Mesenteric fat pad (tissue), 1 donor: ENCODE measurements at places on chromosomes 3 and 15. TPM values are rescaled to one million over a fixed set of nuclear protein-coding genes. Genes with fewer than 3 reads are reported as not detected.

DCLK3 gene
- 0.16 TPM for total RNA-seq

EIF5A2 gene
- 13.7 TPM for total RNA-seq

GOLGA6B gene
- total RNA-seq, result not detected

WNT5A gene
- total RNA-seq, result 1.7 TPM

GRCh38 chr3:127074900-127075360 is 92.0 kb downstream of the PLXNA1 start:
- DNase-seq, result no peak

DNA sequence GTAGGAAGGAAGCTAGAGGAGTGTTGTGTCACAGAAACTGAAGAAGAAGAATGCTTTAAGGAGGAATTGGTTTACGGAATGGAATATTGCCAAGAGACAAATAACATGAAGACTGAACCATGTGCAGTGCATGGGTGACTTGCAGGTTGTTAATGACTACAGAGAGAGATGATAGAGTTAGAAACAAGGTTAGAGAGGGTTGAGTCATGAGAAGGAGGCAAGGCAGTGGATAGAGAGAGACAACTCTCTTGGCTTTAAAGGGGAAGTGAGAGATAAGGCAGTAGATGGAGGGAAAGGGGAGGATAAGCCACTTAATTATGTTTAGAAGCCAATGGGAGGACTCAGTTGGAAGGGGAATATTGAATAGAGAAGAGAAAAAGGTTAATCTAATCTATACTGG is 119.3 kb upstream of the CCNL1 start:
- DNase-seq, result no peak

DNA sequence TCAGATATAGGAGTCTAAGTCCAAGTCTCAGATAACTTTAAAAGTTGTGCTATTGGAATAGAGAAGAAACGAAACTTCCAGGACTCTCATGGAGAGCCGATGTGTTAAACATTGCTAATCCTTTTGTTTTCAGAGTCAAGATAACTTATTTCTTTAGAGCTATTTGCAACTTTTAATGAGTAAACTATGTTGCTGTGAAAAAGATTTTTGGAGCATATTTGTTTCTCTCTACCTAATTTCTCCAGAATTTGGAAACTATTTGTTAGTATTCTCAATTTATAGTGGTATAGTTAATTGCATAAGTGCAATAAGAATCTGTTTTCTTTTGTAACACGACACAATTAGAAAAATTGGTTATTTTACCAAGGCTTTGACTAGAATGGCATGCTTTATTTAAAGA is 588.9 kb downstream of the NTRK3 start:
- DNase-seq, result no peak

DNA sequence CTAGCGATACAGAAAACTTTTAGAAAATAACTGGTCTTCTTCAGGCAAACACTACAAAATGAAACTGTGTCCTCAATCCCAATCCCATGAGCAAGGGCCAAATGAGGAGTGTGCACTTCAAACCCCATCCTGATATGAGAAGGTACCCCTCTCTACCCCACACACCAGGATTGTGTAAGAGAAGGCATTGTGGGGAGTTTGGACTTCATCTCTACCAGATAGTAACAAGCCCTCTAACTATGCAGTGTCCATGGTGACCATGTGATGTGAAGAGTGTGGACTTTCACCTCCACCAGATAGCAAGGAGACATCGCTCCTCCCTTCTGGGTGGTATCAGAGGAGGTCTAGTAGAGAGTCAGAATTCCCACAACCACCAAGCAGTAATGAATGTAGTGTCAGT is 769.3 kb downstream of the MECOM start:
- no peak for DNase-seq

DNA sequence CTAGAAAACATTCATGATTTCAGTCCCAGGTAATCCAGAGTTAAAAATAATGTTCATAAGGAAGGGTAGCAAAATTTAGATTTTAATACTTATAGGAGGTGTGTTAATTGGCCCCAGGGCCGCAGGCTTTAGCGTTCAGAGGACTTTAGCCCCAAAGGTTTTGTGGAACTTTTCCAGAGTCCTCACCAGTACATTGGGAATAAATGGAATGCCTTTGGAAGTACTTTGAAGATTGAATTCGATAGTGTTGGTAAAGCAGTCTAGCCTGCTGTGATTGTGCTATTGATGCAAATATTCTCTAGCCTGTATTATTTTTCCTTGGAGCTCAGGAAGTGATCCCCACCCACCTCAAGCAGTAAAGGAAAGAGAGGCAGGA is 137.1 kb downstream of the IGF1R start:
- DNase-seq, result no peak

DNA sequence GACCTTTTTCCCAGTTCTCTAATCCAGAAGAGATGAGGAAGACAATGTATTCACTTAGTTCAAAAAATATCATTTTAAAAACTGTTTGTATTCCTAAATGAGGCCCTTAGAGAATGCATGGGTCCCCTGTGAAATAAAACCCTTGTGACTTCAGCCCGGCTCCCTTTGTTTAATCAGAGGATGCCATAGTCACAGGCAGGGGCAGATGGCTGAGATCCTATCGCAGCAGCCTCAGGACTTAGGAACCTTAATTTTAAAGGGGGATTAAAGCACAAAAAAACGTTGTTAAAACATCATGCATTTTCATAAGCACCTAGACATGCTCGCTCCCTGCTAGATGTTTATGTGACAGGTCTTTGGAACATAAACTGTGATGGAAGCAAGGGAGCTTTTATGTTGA is 176.6 kb downstream of the IL20RB start:
- no peak for DNase-seq

DNA sequence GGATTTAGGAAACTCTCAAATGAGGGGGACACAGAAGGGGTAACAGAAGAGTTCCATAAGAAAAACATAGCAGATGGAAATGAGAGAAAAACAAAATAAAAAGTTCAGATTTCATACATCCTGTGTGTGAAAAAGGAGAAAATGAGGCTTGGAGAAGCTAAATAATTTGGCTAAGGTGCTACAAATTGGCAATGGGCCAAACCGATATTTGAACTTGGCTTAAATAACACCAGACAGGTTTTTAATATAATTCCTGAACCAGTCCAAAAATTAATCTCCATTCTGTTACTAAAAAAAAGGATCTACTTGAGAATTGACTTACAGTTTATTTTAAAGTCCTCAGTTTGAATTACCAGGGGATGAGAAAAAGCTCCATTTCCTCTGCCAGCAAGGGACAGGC is 342.9 kb upstream of the DPH6 start:
- no peak for DNase-seq

DNA sequence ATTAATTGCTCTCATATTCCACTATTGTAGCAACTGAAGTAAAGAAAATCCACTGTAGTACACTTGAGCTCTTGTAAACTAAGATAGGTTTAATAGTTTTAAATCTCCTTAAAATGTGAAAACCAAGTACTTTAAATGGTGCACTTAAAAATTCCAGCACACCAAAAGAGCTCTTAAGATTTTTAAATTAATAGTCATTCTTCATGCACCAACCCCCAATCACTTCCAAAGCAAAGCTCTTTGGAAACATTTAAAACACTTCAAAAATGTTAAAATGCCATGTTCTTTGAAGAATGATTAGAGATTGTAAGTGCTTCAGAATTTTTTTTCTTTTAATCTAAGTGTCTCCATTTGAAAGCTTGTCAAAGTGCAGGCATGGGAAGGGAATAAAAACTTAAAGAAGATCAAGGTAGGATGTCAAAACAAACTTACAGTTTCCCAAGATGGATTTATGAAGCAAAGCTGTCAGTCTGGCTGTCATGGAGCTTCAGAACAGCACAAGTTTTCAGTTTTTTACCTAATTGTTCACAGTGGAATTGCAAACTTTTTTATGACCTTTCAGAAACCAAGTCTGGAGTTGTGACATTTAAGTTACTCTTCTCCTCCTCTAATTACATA is 84.3 kb downstream of the ARPP21 start:
- no peak for DNase-seq

GRCh38 chr3:185896636-185897035 is 41.2 kb downstream of the TRA2B start:
- DNase-seq, result no peak

GRCh38 chr3:33313331-33313730 is 36.1 kb downstream of the FBXL2 start:
- no peak for DNase-seq

- no peak for DNase-seq
Observed at GRCh38 chr15:58738046-58738707, 11.3 kb downstream of the ADAM10 start.

- DNase-seq, result no peak
Observed at GRCh38 chr15:51328926-51329325, 9.5 kb downstream of the CYP19A1 start.

DNA sequence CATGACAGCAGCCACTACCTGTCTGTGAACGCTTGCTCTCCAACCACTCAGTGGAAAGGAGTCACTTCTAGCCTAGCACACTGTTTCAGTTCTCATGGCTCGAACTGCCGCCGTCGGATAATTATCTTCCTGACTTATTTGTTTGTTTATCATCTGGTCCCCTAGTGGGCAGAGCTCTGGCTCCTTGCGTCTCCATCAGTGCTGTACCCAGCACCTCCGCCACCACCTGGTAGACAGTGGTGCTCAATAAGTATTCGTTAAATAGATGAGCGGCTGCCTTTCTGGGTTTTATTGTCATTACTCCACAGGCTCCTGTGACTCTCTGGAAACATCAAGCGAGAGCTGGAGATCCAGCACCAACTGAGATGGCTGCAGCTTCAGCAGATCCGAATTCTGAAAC is 297.5 kb downstream of the NTRK3 start:
- peak; percentile 43 for DNase-seq

DNA sequence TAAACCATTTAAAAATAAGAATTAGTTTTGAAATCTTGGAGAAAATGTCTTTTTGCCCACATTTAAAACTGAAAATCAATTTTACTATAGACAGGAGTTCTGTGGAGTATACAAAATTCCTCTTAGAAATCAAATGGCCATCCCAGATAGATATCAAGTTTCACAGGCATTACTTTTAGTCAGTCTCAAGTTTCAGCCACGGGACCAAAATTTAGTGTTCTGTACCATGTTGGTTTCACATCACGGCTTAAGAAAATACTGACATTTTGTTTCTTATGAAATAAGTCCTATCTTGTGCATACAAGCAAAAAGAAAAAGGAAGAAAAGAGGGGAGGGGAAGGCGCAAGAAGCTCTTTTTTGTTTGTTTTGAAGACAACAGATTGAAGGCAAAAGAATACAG is 45.7 kb downstream of the EIF2AK4 start:
- DNase-seq, result no peak
